ENCODE measurements at places on chromosomes 6 and 20. TPM values are rescaled to one million over a fixed set of nuclear protein-coding genes. Genes with fewer than 3 reads are reported as not detected.

GRCh38 chr6:10521104-10521808 lies at the start of gene GCNT2:
TSS of gene GCNT2 (plus strand) at chr6:10521351. CDS start at chr6:10528912, 7,561 bp downstream.
- DNase-seq, result no peak

GRCh38 chr6:133891149-133891926 lies 2.4 kb downstream of the TCF21 start:
- DNase-seq, result no peak

- DNase-seq, result no peak
Observed at GRCh38 chr20:59385480-59385879, 85.1 kb downstream of the EDN3 start.

GRCh38 chr6:111423960-111424846 lies 58.8 kb downstream of the REV3L start:
- peak; percentile 37 for DNase-seq

GRCh38 chr6:15368186-15368585 lies 122.3 kb downstream of the JARID2 start:
- no peak for DNase-seq

- no peak for DNase-seq
Observed at GRCh38 chr20:49751397-49751736, 37.7 kb upstream of the B4GALT5 start.

The SNAI1 gene
- 6.4 TPM for polyA plus RNA-seq

The CTAGE9 gene
- not detected for polyA plus RNA-seq
